ENCODE measurements at places on chromosomes 3 and 15. TPM values are rescaled to one million over a fixed set of nuclear protein-coding genes. Genes with fewer than 3 reads are reported as not detected.
A peak's percentile ranks its signal among the peaks of the same experiment; 100 is the strongest.

Gene CD96
- 1.0 TPM for total RNA-seq

Gene FRMD4B
- total RNA-seq, result 9.2 TPM

Gene LRRC28
- total RNA-seq, result 30.7 TPM

DNA sequence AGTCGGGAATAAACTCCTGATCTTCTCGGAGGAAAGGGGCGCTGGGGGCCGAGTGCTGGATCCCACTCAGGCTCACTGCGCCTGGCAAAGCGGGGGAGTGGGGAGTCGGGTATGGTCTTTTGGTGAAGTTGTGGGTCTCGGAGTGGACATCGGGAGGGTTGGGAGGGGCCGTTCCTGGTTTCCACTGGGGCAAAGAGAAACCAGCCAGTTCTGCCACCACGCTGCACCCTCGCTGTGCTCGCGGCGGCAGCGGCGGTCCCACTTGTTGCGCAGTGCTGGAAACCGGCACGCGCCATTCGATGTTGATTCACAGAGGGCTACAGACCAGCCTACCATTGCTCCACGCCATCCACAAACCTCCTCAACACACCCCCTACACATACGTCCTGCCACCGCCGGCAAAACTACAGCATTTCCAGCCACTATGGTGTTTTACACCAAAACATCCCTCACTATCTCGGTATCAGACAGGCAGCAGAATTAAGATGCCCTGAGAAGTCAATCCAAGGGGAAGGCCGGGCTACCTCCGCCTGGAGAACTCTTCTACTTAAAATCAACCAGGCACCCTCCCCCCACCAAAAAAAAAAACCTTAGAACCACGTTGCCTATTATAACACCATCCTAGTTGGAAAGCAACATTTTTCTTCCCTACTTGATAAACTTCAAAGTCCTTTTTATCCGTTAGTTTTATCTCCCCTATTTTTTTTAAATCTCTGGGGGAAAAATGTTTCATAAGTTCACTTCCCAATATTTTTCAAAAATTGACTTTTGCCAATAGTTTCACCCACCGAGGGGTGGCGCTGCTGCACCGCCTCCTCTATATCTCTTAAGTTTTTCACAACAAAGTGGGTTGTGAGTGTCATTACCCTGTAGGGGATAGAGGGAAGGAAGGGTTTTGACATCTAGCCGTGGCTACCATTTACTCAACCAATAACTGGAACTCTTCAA is 3.6 kb downstream of the BCL6 start:
- peak overlapping the region; percentile 69 for H3K4me3 ChIP-seq
- no peaks in the 10 kb centered on the region for H3K36me3 ChIP-seq
- peak; percentile 71 for DNase-seq
- peak overlapping the region; percentile 93 for H3K27ac ChIP-seq
- no peaks in the 10 kb centered on the region for H3K27me3 ChIP-seq

- no peaks in the 10 kb centered on the region for H3K4me1 ChIP-seq
- H3K4me3 ChIP-seq, result no peak overlapping the region
- H3K27ac ChIP-seq, result no peak overlapping the region
- no peak for DNase-seq
- no peaks in the 10 kb centered on the region for H3K36me3 ChIP-seq
Measured at GRCh38 chr15:58795825-58796224, 24.7 kb downstream of the MINDY2 start.

All from astrocyte (in vitro differentiated cells and primary cell).